Midbrain (tissue), 1 donor: ENCODE measurements at places on chromosomes 4 and X.

DNA sequence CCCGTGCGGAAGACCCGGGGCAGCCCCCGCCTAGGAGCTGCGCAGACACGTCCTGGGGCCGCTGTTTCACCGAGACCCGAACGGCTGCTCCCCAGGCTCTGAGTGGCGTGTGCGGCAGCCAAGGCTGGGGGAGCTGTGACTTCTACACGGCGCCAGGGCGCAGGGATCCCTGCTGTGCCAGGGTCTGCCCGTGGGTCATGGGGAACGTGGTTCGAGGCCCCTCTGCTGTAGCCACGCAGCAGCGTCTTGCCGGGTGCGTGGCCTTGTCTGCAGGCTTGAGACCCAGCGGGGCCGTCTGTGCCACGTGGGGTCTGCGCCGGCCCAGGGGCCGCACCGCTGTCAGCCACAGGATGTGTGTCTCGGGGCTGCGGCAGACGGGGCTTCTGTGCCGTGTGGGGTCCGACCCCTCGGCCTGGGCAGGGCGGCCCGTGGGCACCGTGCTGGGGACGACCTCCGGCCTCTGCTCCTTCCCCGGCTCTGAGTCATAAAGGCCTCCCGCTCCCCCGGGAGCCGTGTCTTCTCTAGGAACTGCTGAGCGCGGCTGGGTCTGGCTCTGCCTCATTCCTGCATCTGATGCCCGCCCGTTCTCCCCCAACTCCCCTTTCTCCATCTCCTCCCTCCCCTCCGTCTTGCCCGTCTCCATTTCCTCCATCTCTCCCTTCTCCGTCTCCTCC lies 12.7 kb upstream of the GTPBP6 start:
- no peak for DNase-seq

DNA sequence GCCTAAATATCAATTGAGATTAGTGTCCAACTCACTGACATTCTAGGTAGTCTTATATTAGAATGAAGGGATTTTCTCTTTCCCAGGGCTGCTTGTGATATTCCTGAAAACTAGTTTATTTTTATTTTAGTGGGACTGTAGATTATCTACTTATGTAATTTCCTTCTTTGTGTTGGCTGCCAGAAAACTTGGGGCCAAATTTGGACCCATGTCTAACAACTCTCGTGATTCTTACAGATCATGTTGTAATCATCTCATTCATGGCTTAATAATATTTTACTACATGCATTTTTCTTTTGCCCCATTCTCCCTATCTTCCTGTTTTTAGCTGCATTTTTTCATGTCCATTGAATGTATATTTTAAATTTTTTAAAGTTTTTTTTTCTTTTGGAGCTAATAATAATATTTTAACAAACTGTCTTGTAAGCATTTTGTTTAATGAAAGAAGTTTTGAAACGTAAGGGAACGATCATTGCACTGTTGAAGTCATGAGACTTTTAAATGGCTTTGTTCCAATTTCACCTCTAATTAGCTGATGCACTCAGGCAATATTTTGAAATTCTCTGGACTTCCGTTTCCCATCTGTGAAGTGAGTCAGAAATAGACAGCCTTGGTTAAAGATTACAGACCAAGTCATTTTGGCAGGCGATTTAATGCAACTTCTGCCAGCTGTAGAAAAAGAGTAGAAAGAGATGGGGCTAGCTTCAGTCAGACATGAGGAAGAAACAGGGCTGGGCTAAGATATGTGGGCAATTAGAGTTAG lies 14.3 kb upstream of the TDO2 start:
- no peak for DNase-seq

DNA sequence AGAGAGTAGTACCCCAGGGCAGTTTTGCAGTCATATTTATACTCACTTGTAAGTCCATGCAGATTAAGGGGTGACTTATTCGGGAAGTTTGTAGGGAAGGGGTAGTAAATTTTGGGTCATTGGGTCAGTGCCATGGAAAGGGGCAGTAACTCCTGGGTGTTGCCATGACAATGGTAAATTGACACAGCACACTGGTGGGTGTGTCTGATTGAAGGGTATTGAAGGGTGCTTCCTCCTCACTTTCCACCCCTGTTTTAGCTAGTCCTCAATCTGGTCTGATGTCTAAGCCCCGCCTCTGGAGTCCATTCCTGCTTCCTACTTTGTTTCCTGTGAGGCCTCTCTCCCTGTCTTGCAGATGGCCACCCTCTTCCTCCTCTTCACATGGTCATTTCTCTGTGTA lies 11.9 kb downstream of the ODAPH start:
- DNase-seq, result no peak

DNA sequence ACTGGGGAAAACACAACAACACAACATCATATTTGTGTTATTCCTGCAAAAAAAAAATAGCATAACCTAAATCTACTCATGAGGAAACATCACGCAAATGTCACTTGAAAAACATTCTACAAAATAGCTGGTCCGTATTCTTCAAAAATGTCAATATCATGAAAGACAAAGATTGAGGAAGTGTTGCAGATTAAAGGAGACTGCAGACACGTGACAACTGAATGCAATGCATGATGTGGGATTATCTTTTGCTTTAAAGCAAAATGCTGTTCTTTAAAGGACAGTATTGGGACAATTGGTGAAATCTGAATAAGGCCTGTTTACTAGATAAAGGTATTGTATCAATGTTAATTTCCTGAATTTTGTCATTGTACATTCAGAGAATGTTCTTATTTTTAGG lies 157.7 kb downstream of the SMIM20 start:
- DNase-seq, result no peak

DNA sequence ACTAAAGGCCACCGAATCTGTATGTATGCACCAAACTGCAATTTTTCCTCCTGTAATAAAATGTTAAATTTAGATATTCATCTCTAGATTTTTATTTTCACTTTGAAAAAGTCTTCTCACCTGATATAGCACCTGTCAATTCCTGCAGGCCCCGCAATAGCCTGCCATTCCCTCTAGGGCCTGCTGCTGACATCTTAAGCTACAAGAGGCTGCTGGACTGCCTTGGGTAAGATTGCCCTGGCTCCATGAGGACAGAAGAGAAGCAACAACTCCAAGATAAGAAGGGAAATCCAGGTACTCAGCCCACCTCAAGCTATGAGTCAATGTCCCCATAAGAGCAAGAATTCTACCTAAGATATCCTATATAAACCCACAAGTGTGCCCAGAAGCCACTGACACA lies 230.2 kb upstream of the AGTR2 start:
- DNase-seq, result no peak

DNA sequence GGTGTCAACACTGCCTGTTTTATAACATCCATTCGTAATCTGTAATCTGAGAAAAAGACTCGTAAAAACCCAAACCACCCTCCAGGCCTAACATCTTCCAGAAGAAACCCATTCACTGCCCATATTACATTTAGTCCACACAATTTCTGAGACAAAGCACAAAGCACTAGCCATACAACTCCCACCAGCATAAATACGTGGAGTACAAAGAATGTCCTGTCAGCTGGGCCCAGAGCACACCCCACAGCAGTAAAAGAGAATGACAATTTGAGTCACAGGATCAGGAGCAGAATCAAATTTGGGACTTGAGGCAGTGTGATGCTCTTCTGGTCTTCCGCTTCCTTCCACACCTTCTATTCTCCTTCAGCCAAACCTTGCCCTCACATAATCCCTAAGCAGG lies 6.8 kb downstream of the MECP2 start:
- DNase-seq, result peak; percentile 67

DNA sequence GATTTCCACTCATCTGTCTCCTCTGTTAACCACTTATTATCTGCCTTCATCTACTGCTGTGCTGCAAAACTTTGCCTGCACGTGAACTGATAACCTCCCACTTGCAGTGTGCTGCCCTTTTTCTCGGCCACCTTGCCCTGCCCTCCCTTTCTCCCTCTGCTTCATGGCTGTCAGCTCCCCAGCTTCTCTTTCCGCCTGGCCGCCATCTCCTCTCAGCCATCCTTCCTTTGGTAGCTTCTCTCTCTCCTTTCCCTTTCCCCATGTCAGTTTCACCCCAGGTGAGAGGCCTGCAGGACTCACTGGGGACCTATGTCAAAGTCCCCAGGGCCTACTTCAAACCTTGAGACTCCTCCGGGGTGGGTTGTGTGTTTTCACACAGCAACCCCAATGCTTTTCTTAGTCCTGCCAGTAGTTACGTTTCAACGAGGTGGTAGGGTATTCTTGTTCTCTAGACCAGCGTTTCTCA lies 6.6 kb downstream of the MSL3 start:
- no peak for DNase-seq

- no peak for DNase-seq
Observed at GRCh38 chrX:23012636-23013035, 12.9 kb downstream of the DDX53 start.

- no peak for DNase-seq
Observed at GRCh38 chrX:18861511-18861910, 122.4 kb downstream of the PHKA2 start.

GRCh38 chr4:140944572-140944971 lies 188.4 kb upstream of the TBC1D9 start:
- DNase-seq, result no peak

- DNase-seq, result no peak
Observed at GRCh38 chr4:106503116-106504050, 134.8 kb upstream of the GIMD1 start.

- DNase-seq, result no peak
Observed at GRCh38 chr4:54104907-54105306, 4.9 kb downstream of the GSX2 start.

- DNase-seq, result no peak
Observed at GRCh38 chr4:11011249-11011648, 326.7 kb upstream of the CLNK start.

GRCh38 chrX:2500091-2500802 lies 529 bp downstream of the DHRSX start:
- no peak for DNase-seq

- no peak for DNase-seq
Observed at GRCh38 chr4:21882051-21882839, 66.3 kb downstream of the KCNIP4 start.

- DNase-seq, result no peak
Observed at GRCh38 chr4:42607011-42607726, 49.7 kb downstream of the ATP8A1 start.

DNA sequence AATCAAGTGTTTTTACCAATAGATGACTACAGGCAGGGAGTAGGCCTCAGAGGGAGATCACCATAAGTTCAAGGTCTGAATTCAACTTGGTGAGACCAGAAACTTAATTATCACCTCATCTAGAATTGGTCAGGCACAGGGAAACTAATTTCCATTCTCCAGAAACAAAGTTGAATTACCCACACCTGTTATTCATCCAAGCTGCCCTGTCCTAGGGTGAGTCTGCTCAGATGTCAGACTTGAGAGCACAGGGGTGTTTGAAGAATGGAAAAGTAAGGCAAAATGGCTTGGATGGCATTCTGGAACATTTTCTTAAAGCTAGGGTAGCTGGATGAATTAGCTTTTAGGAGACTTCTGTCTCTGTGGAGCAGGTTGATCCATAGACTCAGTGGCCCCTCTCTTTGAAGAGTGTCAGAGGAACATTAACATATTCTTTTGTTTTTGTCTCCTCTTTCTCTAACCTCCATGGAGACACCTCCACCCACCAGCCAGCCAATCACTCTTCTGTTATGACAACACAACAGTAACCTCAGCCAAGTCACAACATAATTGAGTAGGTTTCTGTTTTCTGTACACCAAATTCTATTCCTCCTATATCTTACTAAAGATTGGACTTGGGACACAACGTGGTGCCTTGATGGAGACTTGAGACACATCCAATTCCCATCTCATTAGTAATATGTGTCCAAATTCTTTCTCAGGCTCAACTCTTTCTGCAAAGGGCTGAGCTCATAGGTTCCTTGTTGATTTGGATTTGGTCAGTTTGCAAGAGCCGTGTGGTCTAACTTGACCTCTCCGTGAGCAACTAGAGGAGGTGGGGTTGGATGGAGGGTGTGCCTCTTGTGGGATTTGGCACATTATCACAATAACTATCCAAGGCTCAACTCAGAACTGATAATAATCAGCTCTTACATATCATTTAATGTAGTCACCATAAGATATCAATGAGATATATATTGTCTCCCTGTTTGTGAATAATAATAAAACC lies 45.1 kb downstream of the VSIG4 start:
- DNase-seq, result no peak

DNA sequence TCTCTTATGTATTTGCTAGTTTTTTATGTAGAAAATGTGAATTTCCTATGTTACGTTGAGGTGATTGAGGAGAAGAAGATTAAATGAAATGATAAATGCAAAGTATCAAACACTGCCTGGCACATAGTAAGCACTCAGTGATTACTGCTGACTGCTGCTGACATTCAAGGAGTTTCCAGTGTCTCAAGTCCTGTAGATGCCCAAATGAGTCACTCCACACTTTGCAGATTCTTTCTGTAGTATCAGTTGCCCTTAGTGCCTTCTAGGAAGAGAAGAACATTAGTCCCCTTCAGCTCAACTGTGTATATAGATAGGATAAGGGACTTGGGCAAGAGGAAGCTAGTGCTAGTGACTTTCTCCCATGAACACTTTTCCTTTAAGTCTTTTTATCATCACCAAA lies 240.5 kb upstream of the TEX13A start:
- no peak for DNase-seq

DNA sequence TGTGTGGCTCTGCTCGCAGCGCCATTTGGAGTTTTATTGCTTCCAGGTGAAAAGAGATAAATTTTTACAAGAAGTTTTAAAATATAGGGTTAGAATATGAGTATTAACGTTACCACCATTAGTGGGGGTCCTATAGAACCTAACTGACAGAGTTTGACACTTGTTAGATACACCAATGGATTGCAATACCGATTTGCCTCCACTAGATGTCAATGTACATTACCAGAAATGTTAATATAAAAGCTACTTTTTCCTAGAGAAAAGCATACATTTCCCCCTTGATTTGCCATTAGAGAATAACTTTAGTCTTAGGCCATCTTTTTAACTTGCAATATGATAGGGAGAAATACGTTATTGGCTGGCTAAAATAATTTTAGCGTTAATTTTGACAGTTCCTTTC lies 108.4 kb downstream of the LINC00632 start:
- DNase-seq, result no peak

- peak; percentile 12 for DNase-seq
Observed at GRCh38 chrX:150887906-150888465, 10.5 kb downstream of the CD99L2 start.
